ENCODE measurements at places on chromosomes 1 and 21. TPM values are rescaled to one million over a fixed set of nuclear protein-coding genes. Genes with fewer than 3 reads are reported as not detected.

Gene OR2AK2
- not detected for total RNA-seq

Gene OR2T11
- total RNA-seq = not detected

Gene INSRR
- not detected for total RNA-seq

Gene LCE1E
- not detected for total RNA-seq

Gene C8B
- total RNA-seq = not detected

Gene ZNF687
- total RNA-seq = 28.6 TPM

Gene MARK1
- 16.7 TPM for total RNA-seq

Gene RSPH1
- total RNA-seq = 0.50 TPM

Gene MSH4
- total RNA-seq = 0.83 TPM

Gene LCE1F
- not detected for total RNA-seq

Gene PODN
- 78.6 TPM for total RNA-seq
